ENCODE measurements at places on chromosomes 16 and 17.

- no peak for DNase-seq
Observed at GRCh38 chr17:35825206-35825605, 15.9 kb downstream of the TAF15 start.

DNA sequence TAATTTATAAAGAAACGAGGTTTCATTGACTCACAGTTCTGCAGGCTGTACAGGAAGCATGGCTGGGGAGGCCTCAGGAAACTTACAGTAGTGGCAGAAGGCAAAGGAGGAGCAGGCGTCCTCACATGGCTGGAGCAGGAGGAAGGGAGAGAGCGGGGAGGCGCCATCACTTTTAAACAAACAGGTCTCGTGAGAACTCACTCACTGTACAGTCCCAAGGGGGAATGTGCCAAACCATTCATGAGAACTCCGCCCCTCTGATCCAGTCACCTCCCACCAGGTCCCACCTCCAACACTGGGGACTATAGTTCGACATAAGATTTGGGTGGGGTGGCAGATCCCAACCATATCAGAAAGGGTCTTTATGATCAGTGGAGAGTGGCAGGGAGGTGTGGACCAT, 392.4 kb upstream of the TNRC6C start:
- DNase-seq, result no peak

- no peak for DNase-seq
Observed at GRCh38 chr16:86314402-86315025, 195.8 kb upstream of the FOXF1 start.

DNA sequence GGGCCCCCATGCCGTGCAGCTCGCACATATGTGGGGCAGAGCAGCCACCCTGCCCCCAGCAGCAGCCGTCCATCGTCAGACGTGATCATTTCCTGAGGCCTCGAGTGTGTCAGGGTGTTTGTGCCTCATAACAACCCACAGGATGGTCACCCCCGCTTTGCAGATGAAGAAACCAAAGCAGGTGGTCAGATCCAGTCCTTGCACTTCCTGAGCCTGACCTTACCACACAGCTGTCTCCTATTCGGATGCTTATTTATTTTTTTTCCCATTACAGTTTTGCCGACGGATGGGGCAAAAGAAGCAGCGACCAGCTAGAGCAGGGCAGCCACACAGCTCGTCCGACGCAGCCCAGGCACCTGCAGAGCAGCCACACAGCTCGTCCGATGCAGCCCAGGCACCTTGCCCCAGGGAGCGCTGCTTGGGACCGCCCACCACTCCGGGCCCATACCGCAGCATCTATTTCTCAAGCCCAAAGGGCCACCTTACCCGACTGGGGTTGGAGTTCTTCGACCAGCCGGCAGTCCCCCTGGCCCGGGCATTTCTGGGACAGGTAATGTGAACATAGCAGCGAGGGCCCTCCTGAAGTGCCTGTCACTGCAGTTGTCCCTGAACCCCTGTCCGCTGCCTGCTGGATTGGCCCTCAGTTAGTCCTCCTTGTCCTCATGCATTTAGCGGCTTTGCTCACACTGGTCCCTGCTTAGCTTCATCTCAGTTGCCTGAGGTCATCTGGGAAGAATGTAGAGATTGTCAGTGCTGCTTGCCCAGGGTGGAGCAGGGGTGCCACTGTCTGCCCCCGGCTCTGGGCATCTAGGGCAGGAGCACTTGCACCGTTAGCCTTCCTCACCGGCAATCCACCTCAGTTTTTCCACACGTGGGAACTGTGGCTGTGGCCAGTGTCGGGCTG, 1.4 kb downstream of the MPG start:
- no peak for DNase-seq

GRCh38 chr17:57516290-57517230, 228.5 kb downstream of the CCDC182 start:
- no peak for DNase-seq

GRCh38 chr16:3971261-3971660, 90.7 kb upstream of the CREBBP start:
- peak; percentile 56 for DNase-seq

DNA sequence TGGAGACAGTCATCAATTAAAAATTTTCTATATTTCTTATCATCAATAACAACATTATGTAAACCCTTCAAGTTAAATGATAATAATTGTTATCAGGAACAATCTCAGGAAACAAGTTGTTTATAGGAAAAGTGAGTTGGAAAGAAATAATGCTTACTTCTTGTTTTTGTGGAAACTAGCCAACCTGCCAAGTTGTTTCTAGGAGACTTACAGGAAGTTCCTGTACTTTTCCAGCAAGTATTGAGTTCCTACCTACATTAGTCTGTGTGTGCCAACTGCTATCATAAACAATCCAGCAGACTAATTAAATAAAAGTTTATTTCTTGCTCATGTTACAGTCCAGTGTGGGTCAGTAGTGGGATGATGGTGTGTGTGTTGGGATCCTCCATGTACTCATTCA, 1.6 kb upstream of the CCL14 start:
- DNase-seq, result no peak

DNA sequence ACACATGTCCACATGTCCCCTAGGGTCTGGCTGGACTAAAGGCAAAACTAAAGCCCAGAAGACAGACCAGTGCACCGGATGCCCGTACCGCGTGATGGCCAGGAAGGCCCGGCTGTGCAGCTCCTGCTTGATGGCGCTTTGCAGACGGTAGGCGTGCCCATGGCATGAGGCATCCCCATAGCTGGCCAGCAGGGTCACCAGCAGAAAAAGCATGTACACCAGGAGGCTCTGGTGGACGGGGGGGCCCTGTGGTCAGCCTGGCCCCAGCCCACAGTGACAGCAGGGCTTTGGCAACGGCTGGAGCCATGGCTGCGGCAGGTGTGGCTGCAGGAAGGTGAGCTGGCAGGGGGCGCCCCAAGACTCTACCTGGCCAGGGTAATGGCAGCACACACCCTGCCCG, 42.8 kb downstream of the PKD1 start:
- no peak for DNase-seq

- DNase-seq, result no peak
Observed at GRCh38 chr16:1545044-1546040, 11.9 kb downstream of the TMEM204 start.
